ENCODE measurements at places on chromosomes 4 and X.

GRCh38 chr4:2799224-2799911, 6.5 kb downstream of the SH3BP2 start:
- no peak for DNase-seq

GRCh38 chr4:99633772-99634171, 23.9 kb downstream of the C4orf54 start:
- DNase-seq: no peak

- DNase-seq: no peak
These were observed 60.6 kb upstream of the GABRA2 start for GRCh38 chr4:46450556-46450955.

GRCh38 chr4:16865209-16865896, 33.1 kb downstream of the LDB2 start:
- no peak for DNase-seq

DNA sequence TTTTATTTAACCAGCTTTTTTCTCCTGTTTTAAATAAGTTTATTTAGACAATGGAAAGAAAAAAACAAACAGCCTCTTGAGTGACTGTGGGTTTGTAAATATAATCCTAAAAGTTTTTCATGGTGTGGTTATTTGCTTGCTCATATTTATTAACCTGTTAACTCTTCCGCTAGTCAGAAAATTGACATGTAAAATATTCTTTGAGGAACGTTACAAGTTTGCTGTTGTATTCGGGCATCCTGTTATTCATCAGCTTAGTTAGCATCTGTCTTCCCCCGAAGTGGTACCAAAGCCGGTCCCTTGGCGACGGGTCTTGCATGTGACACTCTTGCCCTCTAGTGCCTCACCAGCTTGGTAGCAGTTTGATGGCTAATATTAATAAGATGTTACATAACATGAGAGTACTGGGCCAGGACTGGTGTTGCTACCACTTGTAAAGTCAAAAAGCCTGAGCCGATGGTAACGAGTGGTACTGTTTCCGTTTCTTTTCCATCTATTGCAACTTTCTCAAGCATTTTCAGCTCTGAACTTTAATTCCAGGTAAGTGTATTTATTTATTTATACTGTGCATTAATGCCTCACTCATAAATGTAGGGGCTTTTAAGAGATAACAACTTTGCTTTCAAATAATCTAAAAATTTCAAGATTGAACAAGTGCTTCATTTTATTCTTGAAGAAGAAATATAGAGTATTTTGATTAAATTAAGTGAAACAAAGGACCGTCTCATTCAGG, at the start of gene NDST3:
Gene NDST3, plus strand, starts transcription at position 434 of the 733 bp plus-strand sequence. CDS start 19,425 bp downstream, outside the sequence.
- no peak for DNase-seq

GRCh38 chrX:74540635-74541249, 73.7 kb downstream of the RLIM start:
- DNase-seq: no peak

- DNase-seq: no peak
These were observed 595.7 kb upstream of the EPHA5 start for GRCh38 chr4:66266035-66266434.

DNA sequence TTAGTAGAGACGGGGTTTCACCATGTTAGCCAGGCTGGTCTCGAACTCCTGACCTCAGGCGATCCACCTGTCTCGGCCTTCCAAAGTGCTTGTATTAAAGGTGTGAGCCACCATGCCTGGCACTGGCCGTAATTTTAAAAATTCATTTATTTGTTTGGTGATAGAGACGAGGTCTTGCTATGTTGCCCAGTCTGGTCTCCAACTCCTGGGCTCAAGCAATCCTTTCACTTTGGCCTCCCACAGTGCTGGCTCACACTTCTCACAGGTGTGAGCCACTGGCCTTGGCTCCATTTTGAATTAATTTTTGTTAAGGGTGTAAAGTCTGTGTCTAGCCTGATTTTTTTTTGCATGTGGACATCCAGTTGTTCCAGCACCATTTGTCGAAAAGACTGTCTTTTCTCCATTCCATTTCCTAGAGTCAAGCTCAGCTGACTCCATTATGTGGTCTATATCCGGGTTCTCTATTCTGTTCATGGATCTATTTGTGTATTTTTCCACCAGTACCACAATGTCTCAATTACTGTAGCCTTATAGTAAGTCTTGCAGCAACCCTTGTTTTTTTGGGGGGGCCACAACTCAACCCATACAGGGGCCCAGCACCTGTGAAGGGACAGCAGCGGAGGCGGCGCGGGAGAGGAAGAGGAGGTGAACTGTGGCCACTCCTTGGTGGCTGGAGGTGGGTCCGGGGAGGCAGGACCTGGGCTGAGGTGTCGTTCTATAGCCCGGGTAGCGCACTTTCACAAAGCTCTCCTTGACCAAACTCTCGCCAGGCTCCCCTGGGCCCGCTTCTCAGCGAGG, 1.5 kb upstream of the NSD2 start:
- DNase-seq: no peak

GRCh38 chrX:154356596-154356995, 17.8 kb downstream of the FLNA start:
- DNase-seq: no peak

DNA sequence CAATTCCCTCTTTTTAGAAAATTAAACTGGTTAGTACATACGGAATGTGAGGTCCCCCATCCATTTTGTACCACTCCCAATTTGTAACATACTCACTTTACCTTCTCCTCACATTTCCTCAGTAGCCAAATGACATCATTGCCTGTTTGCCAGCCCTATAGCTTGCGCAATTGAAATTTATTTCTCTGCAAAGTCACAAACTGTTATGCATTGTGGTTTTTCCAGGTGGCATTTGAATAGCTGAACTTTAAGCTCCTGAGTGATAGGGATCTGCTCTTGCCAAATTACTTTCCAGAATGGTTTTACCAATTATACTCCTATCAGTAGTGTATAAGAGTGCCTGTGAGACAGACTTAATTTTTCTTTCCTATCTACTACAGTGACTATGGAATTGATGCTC, 7.7 kb downstream of the COL4A5 start:
- no peak for DNase-seq

GRCh38 chr4:186192066-186192612, 772 bp downstream of the CYP4V2 start:
- DNase-seq: peak; percentile 13

DNA sequence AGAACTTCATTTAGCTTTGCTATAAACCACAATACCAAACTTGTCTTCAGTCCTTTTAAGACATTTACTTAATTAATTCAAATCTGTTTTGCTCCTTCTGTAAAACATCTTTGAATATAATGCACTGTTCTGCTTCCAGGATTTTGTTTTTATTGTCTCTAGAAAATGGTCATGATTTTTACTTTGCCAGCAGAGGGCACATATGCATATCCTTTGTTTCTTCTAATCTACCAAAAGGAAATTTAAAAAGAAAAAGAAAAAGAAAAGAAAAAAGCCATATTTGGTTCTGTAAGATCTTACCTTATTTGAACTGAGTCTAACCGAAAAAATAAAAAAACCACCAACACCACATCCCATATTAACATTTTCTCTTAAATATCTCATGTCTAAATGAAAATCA, 101.9 kb upstream of the CCSER1 start:
- DNase-seq: no peak

DNA sequence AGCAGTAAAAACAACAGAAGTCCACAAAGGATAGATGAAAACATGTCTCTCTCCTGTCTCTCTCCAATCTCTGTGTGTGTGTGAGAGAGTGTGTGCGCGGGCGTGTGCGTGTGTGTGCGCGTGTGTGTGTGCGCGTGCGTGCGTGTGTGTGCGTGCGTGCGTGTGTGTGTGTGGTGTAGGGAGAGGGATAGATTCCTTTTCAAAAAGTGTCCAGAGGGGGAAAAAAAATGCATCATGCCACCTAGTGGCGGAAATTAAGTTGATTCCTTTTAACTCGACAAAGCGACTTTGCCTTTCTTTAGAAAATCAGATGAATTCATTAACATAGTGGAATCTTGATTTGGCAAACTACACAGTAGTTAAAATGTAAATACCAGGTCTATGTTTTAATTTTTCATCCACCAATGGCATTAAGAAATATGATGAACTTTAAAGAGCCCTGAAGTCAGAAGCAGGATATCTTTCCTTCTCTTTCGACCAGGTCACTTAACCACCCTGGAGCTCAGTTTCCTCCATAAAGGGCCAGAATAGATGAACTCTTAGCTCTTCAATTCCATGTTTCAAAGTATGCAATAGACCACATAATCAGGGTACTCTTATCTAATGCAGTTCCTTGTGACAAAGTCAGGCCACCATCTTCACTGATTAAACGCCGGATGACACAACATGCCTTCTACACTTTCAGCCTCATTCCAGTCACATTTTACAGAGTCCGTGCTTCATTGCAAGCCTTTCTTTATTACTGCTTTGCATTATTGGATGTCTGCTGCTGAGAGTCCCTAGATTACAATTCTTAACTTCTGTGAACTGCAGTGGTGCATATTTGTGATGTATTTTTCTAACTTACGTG, 162.8 kb downstream of the FBXO8 start:
- no peak for DNase-seq

DNA sequence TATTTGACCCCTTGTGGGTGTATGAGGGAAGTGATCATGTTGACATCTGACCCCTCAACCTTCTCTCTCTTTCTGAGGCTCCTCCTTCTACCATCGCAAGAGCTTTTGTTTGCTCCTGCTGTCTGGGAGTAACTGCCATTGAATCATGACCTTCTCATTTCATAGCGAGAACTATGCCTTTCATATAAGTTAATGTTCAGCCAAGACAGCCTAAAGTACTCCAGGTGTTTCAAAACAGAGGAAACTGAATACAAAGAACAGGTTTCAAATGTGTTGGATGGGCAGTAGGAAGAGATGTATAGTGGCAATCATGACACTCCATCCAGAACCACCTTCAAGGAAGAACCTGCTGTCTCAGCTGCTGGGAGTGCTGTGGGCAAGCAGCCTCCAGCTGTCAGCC, 403.1 kb downstream of the MID1IP1 start:
- DNase-seq: no peak

DNA sequence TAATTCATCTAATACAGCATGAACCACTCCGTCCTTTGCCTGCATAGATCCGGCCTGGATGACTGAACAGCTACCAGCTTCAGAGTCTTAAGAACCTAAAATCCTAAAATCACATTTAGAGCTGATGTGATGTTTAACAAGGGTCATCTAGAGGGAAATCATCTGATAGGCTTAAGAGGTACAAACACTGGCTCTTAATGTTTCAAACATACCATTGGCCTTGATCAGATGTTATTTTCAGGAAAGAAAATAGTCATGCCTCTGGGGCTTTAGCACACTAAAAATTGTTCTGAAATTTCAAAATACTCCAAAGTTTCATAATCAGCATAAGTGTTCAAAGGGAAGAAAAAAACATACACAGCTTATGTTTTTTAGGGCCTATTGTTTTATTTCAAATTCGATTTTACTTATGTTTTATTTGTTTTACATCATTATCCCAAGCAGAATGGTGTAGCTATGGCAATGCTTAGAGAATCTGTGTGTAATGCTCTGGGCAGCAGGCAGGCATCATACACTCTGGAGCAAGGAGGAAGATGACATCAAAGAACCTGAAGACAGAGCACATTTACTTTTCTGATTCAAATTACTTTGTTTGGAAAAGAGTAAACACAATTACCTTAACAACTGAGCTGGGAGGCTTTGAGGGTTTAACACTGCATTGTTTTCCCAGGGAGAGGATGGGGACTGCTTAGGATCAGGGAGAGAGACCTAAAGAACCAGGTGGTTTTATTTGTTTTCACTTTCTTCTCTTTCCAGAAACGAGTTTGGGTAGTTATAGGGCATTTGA, 25.3 kb upstream of the LEF1 start:
- no peak for DNase-seq

GRCh38 chr4:83369831-83370639, 35.4 kb upstream of the HPSE start:
- DNase-seq: no peak
